ENCODE measurements at places on chromosomes 2 and 18.

DNA sequence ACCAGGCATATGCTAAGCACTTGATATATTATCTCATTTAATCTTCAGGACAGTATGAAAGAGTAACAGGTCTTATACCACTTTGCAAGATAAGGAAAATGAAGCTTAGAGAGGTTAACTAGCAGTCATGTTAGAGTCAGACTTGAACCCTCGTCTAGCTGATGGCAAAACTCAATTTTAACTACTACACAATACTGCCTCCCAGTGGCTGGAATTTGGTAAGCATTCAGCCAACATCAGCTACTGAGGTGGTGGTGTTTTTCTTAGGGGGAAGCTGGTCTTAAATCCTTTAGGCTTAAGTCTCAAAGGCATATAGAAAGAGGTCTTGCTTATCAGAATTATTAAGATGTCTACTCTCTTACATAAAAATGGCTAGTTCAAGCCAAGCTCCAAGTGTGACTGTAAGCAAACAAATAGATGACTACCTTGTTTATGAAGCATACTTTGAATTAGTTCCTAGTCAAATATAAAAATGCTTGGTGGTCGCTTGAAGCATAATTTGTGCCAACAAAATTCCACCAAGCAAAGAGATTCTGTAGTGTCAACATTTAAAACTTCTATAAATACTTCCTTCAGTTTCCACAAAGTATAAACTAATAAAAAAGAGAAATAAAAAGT, 325.4 kb upstream of the FIGN start:
- peak; percentile 52 for DNase-seq

DNA sequence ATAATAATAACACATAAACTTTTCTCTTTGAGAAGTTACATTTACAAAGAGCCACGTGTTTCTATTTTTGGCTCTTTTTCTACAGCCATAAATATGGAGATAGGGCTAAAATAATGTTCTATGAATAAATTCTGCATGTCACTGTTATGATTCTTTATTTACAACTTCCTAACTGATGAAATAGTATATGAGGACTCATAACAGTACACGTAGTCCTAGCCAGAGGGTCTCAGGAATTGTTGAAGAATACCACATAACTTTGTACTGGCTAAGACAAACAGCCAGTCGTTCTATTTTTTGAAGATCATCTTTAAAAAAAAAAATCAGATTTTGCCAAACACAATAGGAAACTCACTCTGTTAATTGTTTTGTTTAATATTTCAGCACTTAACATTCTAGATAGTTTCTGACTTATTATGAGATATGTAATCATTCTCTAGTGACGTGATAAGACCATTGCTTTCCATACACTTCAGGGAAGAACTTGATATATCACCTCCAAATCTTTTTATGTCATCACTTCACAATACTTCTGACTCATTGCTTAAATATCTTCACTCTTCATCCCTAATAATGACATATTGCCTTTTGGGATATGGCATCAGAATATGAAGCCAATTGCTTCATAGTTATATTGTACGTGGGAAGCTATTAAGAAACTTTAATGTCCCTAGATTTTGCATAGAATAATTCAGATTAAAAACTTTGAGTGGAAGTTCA, 256.1 kb downstream of the XIRP2 start:
- DNase-seq, result peak; percentile 16

DNA sequence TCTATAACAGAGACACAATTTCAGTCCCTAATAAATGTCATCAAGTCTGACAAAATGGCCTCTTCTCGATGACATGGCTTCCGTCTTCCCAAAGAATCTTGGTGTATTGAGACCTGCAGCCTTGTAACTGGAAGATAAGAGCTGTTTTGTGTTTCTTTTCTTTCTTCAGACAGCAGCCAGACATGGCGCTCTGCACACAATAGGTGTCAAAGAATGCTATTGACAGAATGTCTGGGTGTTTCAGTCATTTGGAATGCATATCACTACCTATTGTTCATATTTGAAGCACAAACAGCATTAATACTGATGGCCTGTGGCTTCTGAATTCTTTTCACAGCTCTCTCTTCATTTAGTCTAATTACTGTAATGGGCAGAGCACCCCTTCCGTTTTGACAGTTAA, 344.8 kb downstream of the RPRM start:
- no peak for DNase-seq

GRCh38 chr2:72916743-72917137, 579 bp upstream of the EMX1 start:
- DNase-seq, result no peak

DNA sequence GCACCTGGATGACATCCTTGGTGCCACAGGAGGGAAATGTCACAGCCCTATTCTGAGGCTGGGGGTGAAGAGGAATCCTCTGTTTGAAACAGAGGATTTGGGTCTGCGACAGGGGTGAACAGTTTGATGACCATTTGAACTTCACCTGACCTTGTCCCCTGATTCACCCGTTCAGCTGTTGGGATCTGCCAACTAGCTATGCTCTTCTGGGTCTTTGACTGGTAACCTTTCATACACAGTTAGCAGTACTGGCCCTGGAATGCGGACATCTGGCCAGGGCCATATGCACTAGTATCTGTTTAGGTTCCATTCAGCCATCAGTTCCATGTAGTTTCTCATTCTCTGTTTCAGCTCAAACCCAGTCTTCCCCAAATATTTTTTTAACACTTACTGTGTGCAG, 72.6 kb upstream of the MCFD2 start:
- DNase-seq, result no peak

DNA sequence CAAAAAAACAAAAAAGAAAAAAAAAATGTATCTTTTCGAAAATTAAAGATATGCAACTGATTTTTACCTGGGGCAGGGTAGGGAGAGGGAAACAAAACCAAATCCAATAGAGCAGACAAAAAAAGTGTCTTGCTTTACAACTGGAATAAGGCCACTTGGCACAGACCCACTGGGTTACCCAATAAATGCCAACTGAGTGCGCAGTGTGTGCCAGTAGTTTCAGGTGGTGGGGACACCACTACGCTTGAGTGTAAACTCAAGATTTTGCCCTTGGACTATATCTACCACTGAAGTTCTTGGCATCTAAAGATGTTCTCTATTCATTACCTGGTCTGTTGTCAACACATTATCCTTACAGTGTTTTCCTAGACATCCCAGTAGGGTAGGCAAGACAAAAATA, 16.3 kb downstream of the VPS4B start:
- DNase-seq, result no peak

DNA sequence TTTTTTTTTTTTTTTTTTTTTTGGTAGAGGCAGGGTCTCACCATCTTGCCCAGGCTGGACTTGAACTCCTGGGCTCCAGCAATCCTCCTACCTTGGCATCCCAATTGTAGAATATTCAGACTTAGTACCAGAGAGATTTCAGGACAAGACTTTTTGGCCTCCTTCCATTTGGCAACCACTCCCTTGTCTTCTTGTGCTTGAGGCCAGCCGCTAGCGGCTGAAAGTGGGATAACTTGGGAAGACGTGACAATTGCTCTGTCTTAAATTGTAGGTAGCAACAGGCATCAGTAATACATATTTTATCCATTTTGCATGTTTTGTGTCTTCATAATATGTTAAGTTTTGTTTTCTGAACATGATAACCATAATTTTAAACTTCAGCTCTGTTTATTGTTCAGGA, 53.3 kb upstream of the TTN start:
- peak; percentile 59 for DNase-seq

GRCh38 chr18:75262511-75262910, 51.9 kb downstream of the TSHZ1 start:
- DNase-seq, result no peak

DNA sequence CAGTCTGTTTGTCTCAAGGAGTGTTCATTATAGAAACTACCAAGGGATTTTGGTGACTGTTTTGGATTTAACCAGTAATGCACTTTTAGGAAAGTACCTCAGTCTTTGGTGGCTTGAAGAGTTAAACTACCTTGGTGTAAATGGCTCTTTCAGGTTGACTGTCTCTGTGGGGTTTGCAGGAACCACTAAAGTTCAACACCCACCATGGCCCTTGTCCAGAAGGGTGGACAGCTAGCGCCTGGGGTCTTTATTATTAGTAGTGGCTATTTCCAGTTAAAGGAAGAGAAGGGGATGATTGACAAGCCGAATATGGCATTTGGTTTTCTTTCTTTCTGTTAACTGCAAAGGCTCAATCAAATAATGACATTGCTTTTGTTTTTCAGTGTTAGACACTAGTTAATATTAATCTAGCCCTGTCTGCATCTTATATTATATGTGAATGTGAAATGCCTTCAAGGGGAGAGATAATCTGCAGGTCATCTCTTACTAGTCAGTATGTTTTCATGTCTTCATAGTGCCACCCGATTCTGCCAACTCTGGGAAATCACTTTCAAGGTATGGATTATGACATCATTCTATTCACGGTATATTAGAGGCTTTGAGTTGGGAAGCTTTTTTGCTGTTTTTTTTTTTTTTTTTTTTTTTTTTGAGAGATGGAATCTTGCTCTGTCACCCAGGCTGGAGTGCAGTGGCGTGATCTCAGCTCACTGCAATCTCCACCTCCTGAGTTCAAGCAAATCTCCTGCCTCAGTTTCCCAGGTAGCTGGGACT, 56.4 kb downstream of the MAP4K4 start:
- DNase-seq, result no peak

- no peak for DNase-seq
Observed at GRCh38 chr2:145315053-145315452, 795.1 kb upstream of the ZEB2 start.

- DNase-seq, result no peak
Observed at GRCh38 chr18:45066886-45067285, 386.2 kb downstream of the SETBP1 start.

GRCh38 chr2:234741976-234742375, 209.8 kb upstream of the SH3BP4 start:
- DNase-seq, result no peak

- no peak for DNase-seq
Observed at GRCh38 chr2:63817382-63817781, 24.3 kb upstream of the UGP2 start.

GRCh38 chr18:47215554-47216138, 35.8 kb downstream of the SKOR2 start:
- peak; percentile 54 for DNase-seq

GRCh38 chr2:208820014-208820688, 413.6 kb downstream of the PTH2R start:
- DNase-seq, result no peak

- peak; percentile 66 for DNase-seq
Observed at GRCh38 chr18:27685807-27686412, 491.0 kb downstream of the CDH2 start.

DNA sequence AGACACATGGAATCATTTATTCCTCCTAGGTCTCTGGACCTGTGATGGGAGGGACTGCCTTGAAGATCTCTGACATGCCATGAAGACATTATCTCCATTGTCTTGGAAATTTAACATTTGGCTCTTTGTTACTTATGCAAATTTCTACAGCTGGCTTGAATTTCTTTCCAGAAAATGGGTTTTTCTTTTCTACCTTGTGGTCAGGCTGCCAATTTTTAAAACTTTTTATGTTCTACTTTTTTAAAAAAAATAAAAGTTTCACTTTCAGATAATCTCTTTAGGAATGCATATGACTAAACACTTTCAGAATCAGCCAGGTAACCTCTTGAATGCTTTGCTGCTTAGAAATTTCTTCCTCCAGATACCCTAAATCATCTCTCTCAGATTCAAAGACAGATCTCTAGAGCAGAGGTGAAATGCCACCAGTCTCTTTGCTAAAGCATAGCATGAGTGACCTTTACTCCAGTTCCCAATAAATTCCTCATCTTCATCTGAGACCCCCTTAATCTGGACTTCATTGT, 209.6 kb downstream of the RPRM start:
- DNase-seq, result no peak

GRCh38 chr18:3903337-3903736, 453.4 kb downstream of the TGIF1 start:
- DNase-seq, result peak; percentile 24

DNA sequence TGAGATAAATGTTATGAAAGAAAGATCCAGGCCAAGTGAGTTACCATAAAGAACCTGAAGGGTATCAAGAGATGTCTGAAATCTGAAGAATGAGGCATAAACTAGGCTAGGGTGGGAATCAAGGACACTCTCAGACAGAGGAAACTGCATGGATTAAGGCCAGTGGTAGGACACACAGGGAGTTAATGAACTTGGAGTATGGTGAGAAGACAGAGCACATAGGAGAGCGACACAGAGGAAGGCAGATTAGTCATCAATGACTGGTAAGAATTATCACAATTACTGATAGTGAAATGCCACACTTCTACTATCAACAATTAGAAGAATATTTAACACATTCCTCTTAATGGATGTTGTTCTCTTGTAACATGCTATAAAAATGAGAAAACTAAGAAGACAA, 76.9 kb downstream of the TTC21B start:
- DNase-seq, result no peak

DNA sequence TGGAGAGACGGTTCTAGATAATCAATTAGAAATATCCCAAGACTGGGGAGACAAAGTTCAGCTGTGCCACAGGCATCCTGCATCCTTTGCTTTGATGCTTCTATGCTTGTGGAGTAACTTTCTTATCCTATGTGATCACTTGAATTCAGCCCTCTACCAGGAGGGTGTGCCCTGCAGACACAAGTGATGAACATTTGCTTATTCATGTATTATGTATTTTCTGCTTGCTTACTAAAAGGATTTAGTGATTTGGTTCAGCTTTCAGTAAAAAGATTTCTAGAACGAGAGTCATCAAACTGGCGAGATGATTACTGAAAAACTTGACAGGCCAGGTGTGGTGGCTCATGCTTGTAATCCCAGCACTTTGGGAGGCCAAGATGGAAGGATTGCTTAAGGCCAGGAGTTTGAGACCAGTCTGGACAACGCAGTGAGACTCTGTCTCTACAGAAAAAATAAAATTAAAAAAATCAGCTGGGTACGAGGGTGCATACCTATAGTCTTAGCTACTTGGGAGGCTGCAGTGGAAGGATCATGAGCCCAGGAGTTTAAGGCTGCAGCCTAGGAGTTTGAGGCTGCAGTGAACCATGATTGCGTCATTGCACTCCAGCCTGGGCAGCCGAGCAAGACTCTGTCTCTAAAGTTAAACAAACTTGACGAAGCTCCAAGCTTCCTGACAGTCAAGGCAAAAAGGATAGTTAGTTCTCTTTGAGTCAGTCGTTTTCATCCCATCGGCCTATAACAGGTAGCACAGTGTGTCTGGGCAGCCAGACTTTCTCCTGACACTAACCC, 13.3 kb downstream of the HK2 start:
- DNase-seq, result no peak

DNA sequence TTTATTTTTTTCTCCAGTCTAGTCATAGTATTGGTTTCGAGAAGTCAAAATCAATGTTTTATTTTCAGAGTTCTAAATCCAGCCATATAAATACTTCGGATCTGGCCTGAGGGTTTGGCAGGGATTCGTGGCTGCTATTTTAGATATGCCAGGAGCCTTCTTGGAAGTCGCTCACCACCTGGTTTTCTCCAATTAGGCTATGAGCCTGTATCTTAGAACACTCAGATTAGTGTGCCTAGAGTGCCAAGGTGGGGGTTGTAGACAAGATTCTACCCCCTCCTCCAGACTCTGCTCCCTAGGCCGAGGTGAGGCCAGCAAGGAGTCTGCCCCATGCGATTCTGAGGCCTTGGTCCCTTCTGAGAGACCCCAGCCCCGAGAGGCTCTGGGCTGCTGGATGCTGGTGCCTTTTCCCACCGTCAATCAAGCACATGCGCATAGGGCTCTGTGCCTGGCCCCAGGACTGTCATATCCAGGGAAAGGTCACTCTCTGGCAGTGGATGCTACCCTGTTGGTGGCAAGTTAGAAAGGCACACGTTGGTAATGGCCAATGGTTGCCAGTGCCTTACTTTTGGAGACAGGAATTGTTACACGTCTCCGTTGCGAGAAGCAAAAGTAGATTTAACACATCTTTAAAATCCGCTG, 197.1 kb downstream of the AGAP1 start:
- peak; percentile 21 for DNase-seq

All from myocyte (in vitro differentiated cells).